ENCODE measurements at places on chromosomes 3 and 15. TPM values are rescaled to one million over a fixed set of nuclear protein-coding genes. Genes with fewer than 3 reads are reported as not detected.

The CCR3 gene
- not detected for total RNA-seq

The SCN5A gene
- not detected for total RNA-seq

The DISP2 gene
- 0.39 TPM for total RNA-seq

The PLA1A gene
- total RNA-seq = not detected

The FBXW12 gene
- total RNA-seq = 0.14 TPM

The ANKRD34C gene
- not detected for total RNA-seq

The GADL1 gene
- total RNA-seq = not detected

The PATL2 gene
- total RNA-seq = 16.9 TPM

The TUSC7 gene
- total RNA-seq = not detected

The C3orf22 gene
- not detected for total RNA-seq

The SACM1L gene
- 105 TPM for total RNA-seq

The PROS1 gene
- total RNA-seq = 1.7 TPM

The CCR8 gene
- 12.2 TPM for total RNA-seq

The EPB42 gene
- not detected for total RNA-seq

The SLC9C1 gene
- total RNA-seq = 0.37 TPM

The SPATA16 gene
- not detected for total RNA-seq

The ASB14 gene
- total RNA-seq = not detected

The BSN gene
- total RNA-seq = 0.09 TPM

The RFTN1 gene
- 93.7 TPM for total RNA-seq

The ALDH1A3 gene
- not detected for total RNA-seq

The C15orf61 gene
- total RNA-seq = 5.4 TPM

The CAPN3 gene
- total RNA-seq = 1.2 TPM

The PLSCR5 gene
- total RNA-seq = not detected

The CPNE9 gene
- total RNA-seq = not detected

The AHSG gene
- not detected for total RNA-seq

The ZNF80 gene
- 0.74 TPM for total RNA-seq

The TGM4 gene
- total RNA-seq = not detected

The PBRM1 gene
- total RNA-seq = 66.3 TPM

The ACSBG1 gene
- 0.64 TPM for total RNA-seq

The CPLX3 gene
- 0.16 TPM for total RNA-seq

The SAXO2 gene
- total RNA-seq = not detected

The ARGFX gene
- not detected for total RNA-seq

The PLD1 gene
- total RNA-seq = 1.1 TPM

Data from activated T-helper 2 cell treated with anti-CD3 and anti-CD28 coated beads, Interferon-gamma antibody, Interleukin-2, Interleukin-4, amounts not matched to agents 10 μg/mL and 5 μg/mL and 100 μg/mL, durations not matched to agents 14 hours and 24 hours and 36 hours (primary cell).